Left lung (tissue), 14 donors: ENCODE measurements at places on chromosomes 7 and 10. TPM values are rescaled to one million over a fixed set of nuclear protein-coding genes. Genes with fewer than 3 reads are reported as not detected.

Gene FAM221A
- polyA plus RNA-seq, result 18.8 TPM

Gene RBM20
- polyA plus RNA-seq, result 0.78 TPM

Gene SPACDR
- 4.7 TPM for polyA plus RNA-seq

Gene MKX
- 0.79 TPM for polyA plus RNA-seq

Gene EN2
- not detected for polyA plus RNA-seq

Gene WDR86
- polyA plus RNA-seq, result 22.3 TPM

Gene CLEC2L
- 0.20 TPM for polyA plus RNA-seq

Gene ZNF365
- polyA plus RNA-seq, result 0.40 TPM
